Activated naive CD4-positive, alpha-beta T cell treated with Interleukin-2 at 50 U/mL for 16 hours (primary cell): ENCODE measurements at places on chromosomes 11 and 22.

- DNase-seq = no peak
Measured at GRCh38 chr11:105582497-105582896, 27.4 kb upstream of the GRIA4 start.

GRCh38 chr11:128568166-128568778 lies 19.1 kb downstream of the ETS1 start:
- no peak for DNase-seq

GRCh38 chr11:11420191-11420898 lies 67.3 kb upstream of the CSNK2A3 start:
- DNase-seq = no peak

GRCh38 chr11:111123463-111124398 lies 121.8 kb upstream of the POU2AF2 start:
- DNase-seq = no peak

- no peak for DNase-seq
Measured at GRCh38 chr11:113447621-113448315, 27.4 kb downstream of the DRD2 start.

GRCh38 chr11:134170177-134170918 lies 53.4 kb downstream of the NCAPD3 start:
- no peak for DNase-seq

- DNase-seq = no peak
Measured at GRCh38 chr11:35109041-35109440, 29.9 kb upstream of the CD44 start.

DNA sequence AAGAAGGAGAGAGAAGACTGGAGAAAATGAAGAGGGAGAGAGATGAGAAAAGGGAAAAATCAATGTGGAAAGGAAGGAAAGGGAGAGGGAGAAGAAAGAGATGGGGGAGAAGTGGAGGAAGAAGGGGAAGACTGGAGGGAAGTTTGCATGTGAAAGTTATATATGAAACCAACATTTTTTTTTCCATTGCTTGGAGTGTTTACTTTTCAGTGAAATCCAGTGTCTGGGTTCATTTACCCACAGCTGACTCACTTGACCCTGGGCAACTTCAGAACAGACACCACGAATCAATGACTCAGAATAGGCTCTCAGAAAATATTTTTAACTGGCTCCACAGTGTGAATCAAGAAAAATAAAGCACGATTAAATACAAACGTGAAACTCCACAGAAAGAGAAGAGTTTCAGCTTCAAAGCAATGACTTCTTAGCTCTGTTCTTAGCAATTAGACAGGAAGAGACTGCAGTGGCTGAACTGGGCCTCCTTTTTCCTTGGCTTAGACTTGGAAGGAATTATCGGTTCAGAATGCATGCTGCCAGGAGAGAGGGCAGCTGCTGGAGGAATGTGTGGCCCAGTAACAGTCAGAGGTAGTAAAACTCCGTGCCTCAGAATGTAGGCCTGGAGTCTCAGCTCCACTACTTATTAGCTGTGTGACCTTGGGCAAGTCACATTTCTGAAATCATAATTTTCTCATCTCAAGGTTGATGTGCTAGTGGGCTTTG lies 237.5 kb downstream of the MIAT start:
- no peak for DNase-seq

GRCh38 chr22:36758792-36759271 lies 17.1 kb downstream of the IFT27 start:
- DNase-seq = no peak

- DNase-seq = peak; percentile 53
Measured at GRCh38 chr22:36331912-36332622, 55.7 kb downstream of the MYH9 start.

- no peak for DNase-seq
Measured at GRCh38 chr11:7383406-7383805, 101.9 kb upstream of the OLFML1 start.

DNA sequence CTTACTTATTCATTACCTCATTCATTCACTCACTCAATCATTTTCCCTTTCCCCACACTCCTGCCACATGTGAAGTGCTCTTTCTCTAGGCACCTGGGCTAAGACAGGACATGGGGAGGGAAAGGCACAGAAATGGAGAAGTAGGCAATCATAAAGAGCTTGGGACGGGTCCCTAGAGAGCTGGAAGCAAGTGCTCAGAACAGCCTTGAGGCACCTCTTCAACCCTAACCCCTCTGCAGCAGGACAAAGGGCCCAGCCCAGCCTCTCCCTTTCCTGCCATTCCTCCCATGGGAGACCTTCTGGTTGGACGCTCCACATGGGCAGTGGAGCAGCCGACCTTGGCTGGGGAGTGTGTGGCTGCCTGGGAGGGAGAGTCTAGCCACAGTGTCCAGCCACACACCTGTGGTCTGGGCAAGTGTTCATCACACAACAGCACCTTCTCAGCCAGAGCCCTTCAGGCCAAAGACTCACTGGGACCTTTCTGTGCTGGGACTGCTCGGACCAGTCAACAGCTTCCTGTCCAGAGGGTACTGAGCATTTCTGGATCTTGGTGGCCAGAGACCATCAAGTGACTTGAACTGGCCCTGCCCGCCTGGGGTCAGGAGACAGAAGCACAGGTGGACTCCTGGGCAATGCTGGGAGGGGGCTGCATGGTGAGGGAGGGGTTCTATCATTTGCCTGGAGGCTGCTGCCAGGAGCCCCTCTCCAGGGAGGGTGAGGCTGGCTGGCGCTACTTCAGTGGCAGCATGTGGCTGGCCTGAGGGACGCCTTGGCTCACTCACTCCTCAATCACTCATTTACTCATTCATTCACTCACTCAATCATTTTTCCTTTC lies 1.0 kb upstream of the MUC5AC start:
- DNase-seq = no peak

DNA sequence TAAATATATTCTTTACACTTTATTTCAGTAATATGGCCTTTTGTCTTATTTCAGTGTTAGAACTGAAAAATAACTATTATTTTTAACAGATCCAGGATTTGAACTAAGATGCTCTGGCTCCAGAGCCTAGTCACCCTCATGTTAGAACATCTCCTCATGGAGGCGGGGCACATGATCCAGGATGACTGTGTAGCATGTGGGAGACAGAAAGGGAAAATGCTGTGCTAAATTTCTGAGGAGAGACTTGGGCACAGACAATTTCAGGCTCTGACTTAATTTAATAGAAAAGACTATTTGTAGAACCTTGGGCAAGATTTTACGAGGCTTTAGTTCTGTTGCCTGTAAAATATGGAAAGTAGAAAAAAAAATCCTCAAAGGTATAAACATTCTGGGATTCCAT lies 24.1 kb downstream of the CTSC start:
- no peak for DNase-seq

GRCh38 chr11:22472306-22472705 lies 134.1 kb downstream of the SLC17A6 start:
- DNase-seq = no peak

GRCh38 chr11:72112978-72113808 lies 698 bp upstream of the ANAPC15 start:
- DNase-seq = no peak

DNA sequence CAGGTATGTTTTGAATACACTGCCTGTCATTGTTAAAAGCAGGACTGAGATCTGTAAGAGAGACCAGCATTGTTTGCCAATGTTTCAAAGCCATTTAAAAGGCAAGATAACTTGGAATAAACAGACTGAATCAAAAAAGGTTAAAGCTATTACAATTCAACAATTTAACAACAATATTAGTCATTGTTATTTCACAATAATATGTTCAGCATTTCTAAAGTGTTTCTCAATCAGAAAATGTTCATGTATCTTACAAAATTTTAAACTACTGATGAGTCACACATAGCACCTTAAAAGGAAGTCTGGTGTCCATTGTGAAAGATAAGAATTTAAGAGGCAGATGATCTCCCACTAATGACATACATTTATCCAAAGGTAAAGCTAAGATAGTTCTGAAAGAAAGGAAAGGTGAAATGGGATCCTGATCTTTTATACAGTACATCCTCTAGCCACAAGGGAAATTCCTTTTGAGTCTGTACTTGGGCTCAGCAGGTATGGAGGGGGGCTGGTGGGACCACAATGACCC lies 79.7 kb downstream of the MAML2 start:
- DNase-seq = no peak

DNA sequence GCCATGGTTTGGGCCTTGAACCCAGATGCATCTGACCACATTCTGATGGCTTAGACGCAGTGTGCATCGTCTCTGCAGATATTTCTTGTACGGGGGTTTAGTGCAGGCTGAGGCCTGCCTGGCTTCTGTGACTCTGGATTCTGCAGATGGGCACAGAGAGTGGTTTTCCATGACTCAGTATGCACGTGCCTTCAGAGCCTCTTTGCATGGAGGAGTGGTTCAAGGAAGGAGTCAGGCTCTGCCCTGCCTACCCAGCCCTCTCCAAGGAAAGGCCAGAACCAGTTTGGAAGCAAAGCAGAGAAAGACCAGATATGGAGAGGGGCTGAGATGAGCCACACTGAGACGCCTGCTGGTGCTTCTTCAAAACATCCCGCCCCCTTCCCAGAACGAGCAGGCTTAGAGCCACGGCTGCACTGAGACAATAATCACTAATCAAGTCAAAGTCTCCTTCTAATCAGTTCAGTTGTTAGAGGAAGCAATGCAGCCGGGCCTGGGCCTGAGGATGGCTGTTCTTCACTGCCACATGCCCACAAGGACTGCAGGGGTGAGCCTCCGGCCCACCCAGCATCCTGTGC lies 308.9 kb downstream of the NXPE2 start:
- DNase-seq = no peak

DNA sequence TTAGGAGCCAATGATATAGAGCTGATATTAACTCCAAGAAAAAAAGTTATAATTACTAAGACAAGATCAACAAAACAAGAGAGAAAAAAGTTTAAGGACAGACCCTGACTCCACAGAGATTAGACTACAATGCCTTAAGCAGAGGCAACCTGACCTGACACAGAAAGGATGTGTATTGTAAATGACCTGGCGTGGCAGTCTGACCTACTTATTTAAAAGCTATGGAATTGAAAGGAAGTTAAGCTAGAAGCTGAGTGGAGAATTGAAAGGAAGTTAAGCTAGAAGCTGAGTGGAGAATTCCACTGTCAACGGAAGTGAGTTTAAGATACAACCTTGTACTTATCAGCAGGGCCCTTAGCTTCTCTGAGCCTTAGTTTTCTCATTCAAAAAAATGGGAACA lies 885.4 kb downstream of the OPCML start:
- DNase-seq = no peak

DNA sequence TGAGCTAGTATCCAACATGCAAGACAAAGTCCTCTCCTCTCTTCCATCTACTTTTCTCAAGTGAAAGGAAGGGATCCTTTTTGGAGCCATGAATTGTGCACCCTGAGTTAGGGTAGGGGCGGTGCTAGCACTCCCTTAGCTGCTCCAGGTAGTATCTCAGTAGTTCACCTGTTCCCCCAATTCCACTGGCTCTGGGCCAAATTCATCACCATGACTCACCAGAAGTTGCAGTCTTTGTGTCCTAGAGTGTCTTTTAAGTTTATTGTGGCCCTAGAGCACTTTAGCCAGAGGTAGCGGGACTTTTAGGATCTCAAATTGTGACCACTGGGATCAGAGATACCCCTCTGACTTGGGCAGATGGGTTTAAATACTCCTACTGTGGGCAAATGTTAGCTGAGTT lies 398.6 kb upstream of the ANO5 start:
- DNase-seq = no peak

- DNase-seq = no peak
Measured at GRCh38 chr11:120511820-120512738, 531 bp downstream of the GRIK4 start.

DNA sequence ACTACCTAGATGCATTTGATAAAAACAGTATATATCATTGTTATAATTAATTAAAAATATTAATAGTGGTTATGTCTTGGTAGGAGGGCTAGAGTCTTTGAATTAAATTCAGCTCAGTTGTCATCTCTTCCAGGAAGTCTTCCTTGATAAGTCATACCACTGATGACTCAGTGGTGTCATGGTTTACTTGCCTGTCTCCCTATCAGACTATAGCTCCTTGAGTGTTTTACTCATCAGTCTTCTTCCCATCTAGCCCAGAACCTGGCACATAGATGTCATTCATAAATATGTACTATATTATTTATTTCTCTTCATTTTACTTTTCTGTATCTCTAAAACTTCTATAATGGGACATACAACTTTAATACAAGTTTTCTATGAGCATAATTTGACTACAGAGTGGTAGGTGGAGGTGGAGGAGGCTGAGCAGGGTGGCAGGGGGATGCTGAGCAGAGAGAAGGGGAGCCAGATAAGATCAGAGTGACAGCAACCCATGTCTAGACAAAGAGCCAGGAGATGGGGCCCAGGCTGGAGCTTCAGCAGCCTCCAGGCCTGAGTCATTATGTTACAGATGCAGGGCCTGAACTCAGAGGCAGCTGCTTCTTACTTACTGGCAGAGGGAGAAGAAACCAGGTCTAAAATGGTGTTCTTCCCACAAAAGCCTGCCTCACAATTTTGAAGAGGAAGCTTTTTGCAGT lies 82.3 kb upstream of the PHOX2A start:
- DNase-seq = peak; percentile 8

GRCh38 chr22:22058633-22059290 lies 76.2 kb upstream of the TOP3B start:
- no peak for DNase-seq

DNA sequence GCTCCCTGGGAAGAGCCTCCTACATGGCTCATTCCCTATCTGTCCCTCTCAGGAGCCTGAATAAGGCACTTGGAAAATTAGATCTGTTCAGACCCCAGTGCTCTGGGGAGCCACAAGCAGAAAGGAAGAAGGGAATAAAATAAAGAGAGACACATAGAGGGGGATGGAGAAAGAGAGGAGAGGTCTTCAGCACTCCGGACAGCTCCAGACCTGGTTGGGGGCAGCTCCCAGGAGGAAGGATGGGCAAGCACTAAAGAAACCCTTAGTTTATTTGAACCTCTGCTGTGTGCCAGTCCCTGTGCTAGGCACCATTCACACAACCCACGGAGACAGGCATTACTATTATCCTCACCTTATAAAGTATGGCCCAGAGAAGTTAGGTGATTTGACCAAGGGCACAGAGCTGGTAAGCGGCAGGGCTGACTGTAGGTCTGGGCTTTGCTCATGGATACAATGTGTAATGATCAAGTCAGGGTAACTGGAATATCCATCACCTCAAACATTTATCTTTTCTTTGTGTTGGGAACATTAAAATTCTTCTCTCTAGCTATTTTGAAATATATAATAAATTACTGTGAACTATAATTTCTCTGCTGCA lies 53.7 kb upstream of the LRRC32 start:
- no peak for DNase-seq

GRCh38 chr11:77524539-77524938 lies 50.6 kb upstream of the PAK1 start:
- DNase-seq = no peak

DNA sequence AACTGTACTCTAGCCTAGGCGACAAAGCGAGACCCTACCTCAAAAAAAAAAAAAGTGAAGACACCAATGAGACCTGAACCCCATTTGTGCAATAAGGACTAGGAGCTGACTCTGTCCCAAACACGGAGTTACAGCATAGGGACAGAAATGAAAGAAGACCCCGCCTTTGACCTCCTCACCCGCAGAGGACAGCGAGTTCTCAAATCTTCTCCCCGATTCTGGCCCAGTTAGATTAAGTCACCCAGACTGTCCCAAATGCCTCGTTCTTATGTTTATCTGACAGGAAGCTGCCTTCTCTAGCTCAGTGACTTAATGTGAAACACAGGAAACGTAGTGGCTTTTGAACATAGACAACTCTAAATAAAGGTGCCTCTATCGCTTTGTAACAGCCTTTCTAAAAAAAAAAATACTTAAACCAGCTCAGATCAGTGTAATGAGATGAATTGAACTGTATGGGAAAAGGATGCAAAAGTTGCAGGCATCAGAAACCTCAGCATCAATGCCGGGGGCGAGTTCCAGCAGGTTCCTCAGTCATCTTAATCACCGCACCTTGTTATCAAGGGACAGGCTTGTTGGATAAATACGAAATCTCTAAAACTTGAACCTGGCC lies 10.6 kb downstream of the MYH9 start:
- peak; percentile 49 for DNase-seq
